AG08396 (cell line): ENCODE measurements at places on chromosomes 5 and 9.

- no peak for DNase-seq
These were observed 234.4 kb upstream of the GRAMD2B start for GRCh38 chr5:126188804-126189203.

GRCh38 chr5:53814819-53815218, 254.4 kb downstream of the NDUFS4 start:
- no peak for DNase-seq

DNA sequence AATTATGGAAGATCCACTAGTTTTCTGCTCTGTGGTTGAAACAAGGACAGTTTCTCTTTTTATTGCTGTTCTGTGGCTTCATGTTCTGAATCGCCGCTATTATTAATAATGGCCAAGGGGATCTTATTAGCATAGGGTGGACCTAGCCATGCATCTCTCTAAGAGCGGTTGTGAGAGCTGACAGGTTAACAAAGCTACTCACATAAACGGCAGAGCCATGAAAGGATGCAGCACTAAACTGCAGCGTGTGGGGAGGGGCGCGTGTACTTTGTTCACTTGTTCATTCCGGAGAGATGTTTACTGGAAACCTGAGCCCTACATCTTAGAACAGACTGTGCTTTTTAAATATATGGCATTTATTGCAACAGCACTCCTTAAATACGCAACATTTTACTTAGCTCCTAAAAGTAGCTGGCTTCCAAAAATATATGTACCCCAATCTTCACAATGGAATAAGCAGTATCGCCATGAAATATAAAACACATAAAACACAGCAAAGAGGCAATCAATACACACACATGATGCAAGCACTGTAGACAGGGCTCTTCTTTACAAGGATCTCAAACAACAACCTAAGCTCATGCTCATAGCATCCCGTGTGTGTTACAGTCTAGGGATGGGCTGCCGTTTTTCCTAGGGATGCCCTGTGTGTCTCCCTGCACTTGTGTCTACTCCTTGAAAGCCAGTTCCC, 424.6 kb downstream of the MED10 start:
- no peak for DNase-seq

- no peak for DNase-seq
These were observed 26.0 kb upstream of the ANXA1 start for GRCh38 chr9:73125651-73126050.

DNA sequence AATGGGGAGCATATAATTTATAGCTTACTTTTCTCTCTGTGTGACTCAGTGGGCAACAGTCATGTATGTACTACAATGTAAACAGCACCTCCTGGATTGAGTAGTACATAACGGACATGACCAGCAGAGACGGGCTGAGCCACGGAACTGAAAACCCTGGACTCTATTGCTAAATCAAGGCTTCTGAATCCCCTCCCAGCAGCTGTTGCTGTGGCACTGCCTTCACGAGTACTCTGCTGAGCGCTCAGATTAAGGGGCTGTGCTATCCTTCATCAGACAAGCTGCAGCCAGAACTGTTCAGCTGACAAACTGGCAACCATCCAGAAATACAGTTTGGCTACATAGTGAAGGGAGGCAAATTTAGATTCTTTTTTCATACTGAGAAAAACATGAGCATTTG, 131.3 kb upstream of the CCDC180 start:
- no peak for DNase-seq

GRCh38 chr5:54360089-54360488, 49.7 kb upstream of the ARL15 start:
- DNase-seq, result peak; percentile 59

DNA sequence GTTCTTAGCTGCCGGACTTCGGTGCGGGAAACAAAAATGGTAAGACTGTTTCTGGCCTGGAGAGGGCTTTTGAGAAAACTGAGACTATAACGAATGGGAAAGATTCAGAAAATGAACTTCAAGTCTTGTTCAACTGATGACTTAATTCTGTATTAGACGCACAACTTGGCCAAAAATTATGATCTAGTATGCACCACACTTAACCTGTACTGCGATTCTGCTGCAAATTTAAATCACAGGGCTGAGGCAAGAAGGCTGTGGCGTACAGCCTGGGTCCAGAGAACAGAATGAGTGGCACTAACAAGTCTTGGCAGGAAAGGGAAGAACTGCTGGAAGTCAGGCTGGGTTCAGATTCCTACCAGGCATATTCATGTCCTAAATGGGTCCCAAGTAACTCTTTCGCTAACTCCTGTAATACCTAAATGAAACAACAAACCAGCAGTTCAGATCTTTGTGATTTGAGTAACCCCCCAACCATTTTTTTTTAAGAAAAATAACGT, 781 bp upstream of the COL23A1 start:
- peak; percentile 67 for DNase-seq

- DNase-seq, result no peak
These were observed 379.3 kb downstream of the TRIM36 start for GRCh38 chr5:114790403-114790792.

- DNase-seq, result no peak
These were observed 71.9 kb upstream of the TAF1L start for GRCh38 chr9:32707326-32707725.

DNA sequence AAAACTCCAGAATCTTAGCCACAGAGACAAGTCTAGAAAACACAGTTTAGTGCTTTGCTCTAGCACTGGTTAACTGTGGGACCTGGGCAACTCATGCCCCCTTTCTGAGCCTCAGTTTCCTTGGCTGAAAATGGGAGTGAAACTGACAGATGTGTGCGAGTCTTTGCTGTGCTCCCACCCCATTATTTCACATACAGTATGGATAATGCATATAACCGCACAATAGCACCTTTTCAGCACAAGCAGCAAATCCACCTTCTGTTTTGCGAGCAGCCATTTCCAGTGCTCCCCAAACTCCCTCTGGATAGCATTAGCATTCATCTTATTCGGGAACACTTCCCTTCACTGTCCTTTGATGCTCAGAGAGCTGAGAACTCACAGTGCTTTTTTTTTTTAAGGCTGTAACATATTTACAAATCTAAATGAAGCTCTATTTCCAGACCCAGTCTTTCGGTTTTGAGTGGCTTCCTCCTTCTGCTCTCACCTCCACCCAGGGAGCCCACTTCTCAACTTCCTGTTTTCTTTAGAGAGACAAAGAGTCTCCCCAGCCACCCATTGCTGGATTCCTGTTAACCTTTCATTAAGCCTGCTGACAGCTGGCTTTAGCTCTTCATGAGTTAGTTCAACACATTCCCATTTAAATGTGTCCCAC, 49.2 kb downstream of the TIMD4 start:
- no peak for DNase-seq

- DNase-seq, result no peak
These were observed 9.1 kb downstream of the ENHO start for GRCh38 chr9:34513567-34514214.

DNA sequence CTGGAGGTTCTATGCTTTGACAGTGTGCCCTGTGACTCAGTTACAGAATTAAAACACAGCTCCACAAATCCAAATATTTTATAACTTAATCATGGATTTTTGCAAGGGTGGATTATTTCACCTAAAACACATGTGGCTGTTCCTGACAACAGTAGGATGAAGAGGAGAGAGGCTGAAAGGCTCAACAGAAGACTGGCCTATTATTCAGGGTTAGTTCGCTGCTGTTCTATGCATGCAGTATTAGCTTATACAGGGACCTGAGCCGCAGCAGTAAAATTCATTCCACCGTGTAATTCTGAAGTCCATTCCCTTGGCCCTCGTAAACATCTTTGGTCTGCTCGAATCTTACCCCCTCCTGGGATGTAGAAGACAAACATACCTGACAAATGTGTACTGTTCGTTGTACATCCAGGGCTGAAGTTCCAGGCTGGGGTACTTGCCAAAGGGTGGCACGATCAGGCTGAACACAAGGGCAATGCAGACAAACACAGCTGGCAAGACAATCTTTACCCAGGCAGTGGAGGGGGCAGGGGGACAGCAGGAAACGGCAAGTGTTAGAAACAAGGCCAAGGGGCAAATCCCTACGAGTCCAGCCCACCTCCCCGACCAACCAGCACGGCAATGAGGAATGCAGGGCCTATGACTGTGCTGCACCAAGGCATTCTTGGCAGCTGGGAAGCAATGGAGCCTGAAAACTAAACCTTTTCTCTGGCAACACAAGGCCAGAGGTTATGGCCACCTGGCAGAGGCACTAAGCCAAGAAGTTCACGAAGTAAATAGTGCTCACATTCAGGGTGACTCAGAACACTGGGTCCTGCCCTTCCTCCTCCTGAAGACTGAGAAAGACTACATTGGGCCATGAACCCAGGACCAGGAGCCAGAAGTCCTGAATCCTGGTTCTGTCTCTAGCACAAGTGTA, 46.8 kb downstream of the NIPSNAP3B start:
- DNase-seq, result peak; percentile 34

- no peak for DNase-seq
These were observed 609.1 kb upstream of the DMAC1 start for GRCh38 chr9:8408575-8409190.

GRCh38 chr9:4576448-4576847, 85.6 kb upstream of the PLPP6 start:
- DNase-seq, result no peak

- no peak for DNase-seq
These were observed 474.2 kb upstream of the FTMT start for GRCh38 chr5:121377461-121377860.

DNA sequence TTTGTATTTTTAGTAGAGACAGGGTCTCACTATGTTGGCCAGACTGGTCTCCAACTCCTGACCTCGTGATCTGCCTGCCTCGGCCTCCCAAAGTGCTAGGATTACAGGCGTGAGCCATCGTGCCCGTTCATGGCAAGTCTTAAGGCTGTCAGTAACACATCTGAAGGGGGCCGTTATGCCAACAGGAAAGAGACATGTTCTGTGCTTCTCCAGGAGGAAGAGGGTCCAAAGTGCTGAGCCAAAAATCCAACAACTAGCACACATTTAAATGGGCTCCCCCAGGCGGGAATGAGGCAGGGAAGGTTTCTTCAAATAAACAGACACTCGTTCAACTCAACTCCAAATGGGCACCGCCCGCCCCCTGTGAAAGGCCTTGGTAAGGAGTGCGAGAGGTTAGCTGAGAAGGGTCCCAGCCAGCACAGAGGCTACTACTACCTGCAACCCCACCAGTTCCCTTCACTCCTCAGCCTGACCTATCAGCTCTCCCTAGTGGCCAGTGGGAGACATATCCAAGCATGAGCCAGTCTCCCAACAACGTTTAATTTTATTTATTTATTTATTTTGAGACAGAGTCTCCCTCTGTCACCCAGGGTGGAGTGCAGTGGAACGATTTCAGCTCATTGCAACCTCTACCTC, 84.1 kb upstream of the DMRT1 start:
- peak; percentile 59 for DNase-seq

GRCh38 chr5:102971676-102972293, 148.2 kb downstream of the GIN1 start:
- DNase-seq, result peak; percentile 23

DNA sequence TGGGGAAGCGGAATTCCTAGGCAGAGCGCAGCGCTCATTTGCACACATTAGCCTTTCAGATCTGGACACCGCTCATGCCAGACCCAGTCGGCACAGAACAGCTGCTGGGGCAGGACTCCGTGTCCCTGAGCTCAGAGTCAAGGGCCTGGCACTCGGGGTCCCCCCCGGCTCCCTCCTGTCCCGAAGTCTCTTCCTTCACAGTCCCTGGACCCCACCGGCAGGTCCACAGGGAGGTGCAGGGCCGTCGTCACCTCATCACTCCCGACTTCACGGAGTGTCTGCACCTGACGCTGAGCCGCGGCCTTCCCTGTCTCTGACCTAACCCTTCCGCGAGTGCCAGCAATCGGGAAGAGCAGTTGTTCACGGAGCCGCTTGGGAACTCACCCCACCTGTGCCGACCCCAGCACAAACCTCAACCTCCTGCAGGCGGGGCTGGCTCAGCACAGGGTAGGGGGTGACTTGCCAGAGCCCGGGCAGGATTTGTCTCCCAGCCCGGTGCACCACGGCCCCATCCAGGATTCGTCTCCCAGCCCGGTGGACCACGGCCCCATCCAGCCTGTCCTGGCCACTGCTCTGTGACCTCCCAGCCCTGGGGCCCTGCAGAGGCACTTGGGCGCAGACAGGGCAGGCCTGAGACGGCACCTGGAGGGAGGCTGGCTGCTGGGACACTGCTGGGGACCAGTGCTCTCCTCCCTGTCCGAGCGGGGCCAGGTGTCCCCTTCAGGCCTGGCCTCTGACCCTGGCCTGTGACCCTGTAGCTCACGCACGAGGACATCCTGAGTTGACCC, 9.9 kb upstream of the SLC9A3 start:
- no peak for DNase-seq

DNA sequence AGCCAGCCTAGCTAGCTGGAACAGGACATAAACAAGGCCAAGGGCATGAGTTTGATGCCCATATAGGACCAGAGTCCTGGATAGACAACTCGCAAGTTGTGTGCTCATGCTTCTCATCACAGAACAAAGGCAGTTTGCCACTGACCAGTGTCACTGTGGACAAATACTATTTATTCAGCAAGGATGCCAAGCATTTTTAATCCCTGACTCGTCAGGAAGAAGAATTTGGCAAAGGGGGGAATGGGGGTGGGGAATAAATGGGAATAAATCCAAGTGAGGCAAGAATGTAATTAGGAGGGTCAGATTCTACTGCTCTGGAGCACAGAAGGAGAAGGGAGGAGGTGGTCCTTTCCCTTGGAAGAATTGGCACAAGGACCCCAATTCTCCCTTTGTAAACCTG, 46.8 kb upstream of the ANKRD55 start:
- peak; percentile 54 for DNase-seq

- DNase-seq, result peak; percentile 37
These were observed at the start of gene PCDHA4 for GRCh38 chr5:140806834-140807775. Gene PCDHA4, plus strand, starts transcription at chr5:140807068.

GRCh38 chr9:132547052-132547431, 35.4 kb upstream of the BARHL1 start:
- DNase-seq, result no peak

GRCh38 chr5:173745123-173745522, 128.7 kb upstream of the BOD1 start:
- DNase-seq, result no peak

DNA sequence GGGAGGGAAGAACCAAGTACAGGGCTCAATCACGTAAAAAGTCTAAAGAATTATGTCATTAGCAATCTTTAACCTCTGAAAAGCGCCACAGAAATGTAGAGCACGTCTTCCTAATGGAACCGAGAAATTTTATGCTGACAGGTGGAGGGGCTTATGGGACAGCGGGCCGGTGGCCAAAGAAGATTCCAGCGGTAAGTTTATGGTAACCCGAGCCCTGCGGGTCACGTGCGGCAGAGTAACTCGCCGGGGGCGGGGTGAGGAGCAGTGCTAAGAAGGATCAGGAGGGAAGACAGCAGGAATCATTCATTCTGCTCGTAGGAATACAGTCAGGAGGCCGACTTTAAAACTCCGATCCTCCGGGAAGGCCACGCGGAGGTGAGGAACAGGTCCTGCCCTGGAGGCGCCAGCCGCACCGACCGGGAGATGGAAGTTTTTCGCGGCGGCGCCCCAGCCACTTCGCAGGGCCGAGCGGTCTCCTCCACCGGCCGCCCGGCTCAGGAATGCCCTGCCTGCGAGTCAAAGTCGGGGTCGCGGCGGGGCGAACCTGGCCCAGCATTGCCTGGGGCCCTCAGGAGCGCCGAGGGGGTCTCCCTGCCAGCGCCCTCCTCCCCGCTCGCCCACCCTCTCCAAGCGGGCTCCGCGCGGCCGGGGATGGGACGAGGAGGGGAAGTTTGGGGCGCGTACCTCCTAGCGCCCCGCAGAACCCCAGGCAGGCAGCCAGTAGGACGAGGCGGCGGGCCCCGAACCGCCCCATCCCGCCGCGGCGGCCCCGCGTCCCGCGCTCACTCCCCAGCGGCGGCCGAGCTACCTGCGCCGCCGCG, 101.8 kb downstream of the ESM1 start:
- peak; percentile 71 for DNase-seq
